ENCODE measurements at places on chromosomes 7 and 10.

GRCh38 chr10:10800961-10801360, 216.7 kb upstream of the CELF2 start:
- DNase-seq, result no peak

GRCh38 chr7:101206665-101207042, 5.8 kb upstream of the MOGAT3 start:
- no peak for DNase-seq

DNA sequence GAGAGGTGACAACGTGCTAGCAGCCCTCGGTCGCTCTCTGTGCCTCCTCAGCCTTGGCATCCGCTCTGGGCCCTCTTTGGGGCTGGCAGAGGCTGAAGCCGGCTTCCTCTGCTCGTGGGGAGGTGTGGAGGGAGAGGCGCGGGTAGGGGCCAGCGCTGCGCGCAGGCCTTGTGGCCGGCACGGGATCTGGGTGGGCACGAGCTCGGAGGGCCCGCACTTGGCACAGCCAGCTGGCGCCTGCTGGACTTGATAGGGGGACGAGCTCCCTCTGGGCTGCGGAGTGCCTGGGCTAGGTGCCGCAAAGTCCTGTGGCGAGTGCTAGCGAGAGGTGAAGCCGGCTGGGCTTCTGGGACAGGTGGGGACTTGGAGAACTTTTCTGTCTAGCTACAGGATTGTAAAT, 170.7 kb downstream of the EXOC4 start:
- DNase-seq, result no peak

DNA sequence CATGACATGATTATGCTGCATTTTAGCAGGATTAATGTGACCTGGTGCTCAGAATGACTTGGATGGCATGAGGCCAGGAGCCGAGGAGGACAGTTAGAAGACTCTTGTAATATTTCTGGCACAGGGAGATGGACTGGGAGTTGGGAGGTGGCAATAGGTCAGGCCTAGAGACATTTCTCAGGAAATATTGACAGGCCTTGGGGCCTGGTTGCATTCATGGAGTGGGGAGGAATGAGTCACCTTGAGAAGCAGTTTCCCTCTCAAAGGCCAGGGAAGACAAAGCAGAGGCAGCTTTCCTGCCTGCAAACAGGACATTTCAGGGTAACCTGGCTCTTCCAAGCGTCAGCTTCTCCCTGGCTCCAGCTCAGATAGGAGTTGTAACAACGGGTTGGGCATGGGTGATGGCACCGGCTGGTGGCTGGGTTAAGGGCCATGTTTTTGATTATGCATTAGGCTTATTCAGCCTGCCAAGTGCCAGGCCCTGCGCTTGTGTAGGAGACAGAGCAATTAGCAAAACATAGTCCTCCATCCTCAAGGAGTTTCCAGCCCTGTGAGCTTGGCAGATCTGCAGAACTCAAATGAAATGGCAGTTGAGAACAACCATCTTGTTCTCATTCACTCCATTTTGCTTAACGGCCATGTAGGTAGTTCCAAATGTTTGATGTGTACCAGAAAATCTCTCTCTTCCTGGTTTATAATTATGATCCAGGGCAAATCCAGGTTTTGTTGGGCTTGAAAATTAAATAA, 38.2 kb downstream of the HK1 start:
- DNase-seq, result no peak

DNA sequence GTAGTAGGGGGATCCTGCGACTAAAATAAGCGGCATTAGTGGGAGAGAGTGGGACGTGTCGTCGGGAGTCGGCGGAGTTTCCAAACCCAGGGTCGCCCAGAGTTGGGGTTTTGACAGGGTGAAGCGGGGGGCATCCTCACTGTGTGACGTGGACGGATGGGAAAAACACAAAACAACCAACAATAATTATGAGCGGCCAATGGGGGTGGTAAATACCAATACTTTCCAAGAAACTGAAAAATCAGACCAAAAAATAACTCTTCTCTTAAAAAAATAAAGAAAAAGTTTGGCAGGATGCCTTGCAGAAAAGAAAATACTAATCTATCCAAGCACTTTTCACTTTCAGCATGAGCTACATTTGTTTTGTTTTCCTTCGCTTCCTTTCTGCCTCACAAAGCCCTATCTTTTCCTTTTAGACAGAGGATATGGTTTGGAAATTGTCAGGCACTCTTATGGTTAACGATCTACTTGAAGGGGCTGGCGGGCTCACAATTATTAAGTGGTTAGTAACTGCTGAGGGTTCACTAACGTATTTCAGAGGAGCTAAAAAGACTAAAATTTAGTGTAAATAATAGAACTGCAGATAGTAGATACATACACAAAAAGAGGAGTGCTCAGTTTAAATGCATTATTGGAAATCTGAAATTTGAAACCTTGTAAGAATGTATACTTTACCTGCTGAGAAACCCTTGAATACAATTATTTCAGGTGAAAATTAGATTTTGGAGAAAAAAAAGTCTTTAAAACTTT, 802 bp upstream of the CDK6 start:
- DNase-seq, result peak; percentile 30

GRCh38 chr10:33365871-33366411, 31.5 kb upstream of the NRP1 start:
- no peak for DNase-seq

- no peak for DNase-seq
Measured at GRCh38 chr7:27478084-27478483, 184.6 kb downstream of the HIBADH start.

All from G401 (cell line).